COLO829 (cell line): ENCODE measurements at places on chromosomes 1 and 21.

GRCh38 chr1:238254935-238255334 lies 364.2 kb upstream of the ZP4 start:
- DNase-seq = no peak

GRCh38 chr21:41662161-41662560 lies 104.7 kb downstream of the RIPK4 start:
- no peak for DNase-seq

GRCh38 chr21:33657124-33657820 lies 15.0 kb downstream of the ITSN1 start:
- no peak for DNase-seq

- DNase-seq = no peak
Measured at GRCh38 chr1:72063364-72064044, 218.8 kb downstream of the NEGR1 start.

DNA sequence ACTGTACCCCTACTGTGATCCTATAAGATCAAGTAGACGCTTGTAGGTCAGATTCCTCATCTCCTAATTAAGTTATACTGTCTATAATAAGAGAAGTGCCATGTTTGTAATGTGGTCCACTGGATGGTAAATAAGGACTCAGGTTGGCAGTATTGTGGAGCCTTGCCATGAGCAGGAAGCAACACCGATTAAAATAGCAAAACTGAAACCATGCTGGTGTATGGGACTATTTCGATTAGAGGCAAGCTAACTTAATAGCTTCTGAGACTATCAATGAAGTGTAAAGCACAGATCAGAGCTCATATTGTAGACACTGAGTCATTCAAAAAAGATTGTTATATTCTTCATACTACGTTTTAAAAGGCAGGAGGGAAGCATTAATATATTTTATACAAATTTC lies 348.8 kb downstream of the HHAT start:
- no peak for DNase-seq

DNA sequence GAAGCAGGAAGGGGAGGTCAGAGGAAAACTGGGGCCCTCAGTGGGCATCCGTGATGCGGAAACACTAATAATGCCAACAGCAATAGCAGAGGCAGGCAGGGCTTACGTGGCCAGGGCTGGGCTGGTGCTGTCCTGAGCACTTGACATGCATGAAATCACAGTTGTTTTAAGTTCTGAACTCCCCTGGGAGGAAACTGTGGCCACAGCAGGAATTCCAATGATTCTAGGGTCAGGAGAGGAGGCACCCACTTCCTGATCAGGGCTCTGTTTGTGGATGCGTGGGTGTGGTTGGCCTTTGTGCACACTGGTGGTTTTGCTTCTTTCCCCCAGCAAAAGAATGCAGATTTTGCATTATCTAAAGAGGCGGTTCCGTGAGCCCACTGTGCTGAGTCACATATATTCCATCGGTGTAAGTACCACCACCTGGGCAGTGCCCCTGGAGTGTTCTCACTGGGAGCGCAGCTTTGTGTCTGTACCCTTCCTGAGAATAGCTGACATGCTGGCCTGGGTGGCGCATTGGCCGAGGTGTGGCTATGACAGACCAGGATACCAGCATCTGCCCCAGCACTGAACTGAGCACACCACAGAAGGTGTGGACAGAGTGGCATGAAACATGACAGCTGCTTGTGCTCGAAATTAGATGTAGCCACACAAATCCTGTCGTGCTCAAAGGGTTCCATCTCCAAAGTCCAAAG lies 71.0 kb downstream of the PDE9A start:
- DNase-seq = peak; percentile 95

DNA sequence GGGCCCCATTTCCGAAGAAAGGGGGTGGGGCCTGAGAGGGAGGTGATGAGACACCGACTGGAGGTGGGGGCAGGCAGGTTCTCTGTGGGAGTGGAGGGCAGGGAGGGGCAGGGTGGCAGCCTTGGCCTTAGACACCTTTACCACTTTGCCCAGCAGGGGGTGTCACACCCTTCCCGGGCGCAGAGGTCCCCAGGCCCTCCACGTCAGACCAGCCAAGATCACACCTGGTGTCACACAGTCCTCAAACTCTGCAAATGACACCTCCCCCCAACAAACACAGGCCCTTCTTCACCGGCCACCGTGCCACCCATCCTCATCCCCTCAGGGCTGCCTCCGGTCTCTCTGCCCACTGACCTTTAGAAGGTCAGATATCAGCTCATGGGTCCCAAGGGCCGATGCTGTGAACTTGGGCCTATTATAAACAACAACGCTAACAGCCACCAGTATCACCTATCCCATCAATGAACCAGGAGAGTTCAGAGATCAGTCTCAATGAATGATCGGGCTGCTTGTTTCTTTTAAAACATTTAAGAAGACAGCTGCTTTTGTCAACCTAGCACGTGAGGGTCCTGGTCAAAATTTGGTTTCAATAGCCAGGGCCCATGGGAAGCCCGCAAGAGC lies 103.9 kb downstream of the CASZ1 start:
- no peak for DNase-seq

DNA sequence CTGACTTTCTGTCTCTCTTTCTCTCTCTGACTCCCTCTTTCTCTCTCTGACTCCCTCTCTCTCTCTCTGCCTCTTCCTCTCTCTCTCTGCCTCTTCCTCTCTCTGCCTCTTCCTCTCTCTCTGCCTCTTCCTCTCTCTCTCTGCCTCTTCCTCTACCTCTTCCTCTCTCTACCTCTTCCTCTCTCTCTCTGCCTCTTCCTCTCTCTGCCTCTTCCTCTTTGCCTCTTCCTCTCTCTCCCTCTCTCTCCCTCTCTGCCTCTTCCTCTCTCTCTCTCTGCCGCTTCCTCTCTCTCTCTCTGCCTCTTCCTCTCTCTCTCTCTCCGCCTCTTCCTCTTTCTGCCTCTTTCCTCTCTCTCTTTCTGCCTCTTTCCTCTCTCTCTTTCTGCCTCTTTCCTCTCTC lies 18.6 kb upstream of the ANKRD45 start:
- no peak for DNase-seq

GRCh38 chr21:42650033-42650370 lies 3.4 kb upstream of the PDE9A start:
- no peak for DNase-seq
